ENCODE measurements at places on chromosomes 5 and 9. TPM values are rescaled to one million over a fixed set of nuclear protein-coding genes. Genes with fewer than 3 reads are reported as not detected.

GRCh38 chr9:224582-225520 lies 10.2 kb downstream of the DOCK8 start:
- H3K27ac ChIP-seq = peak overlapping the region; percentile 8
- DNase-seq = no peak
- H3K4me1 ChIP-seq = peaks cover 9% of the 10 kb centered on the region
- no peak overlapping the region for H3K4me3 ChIP-seq

The PRDM9 gene
- not detected for total RNA-seq

The SLC6A3 gene
- not detected for total RNA-seq

DNA sequence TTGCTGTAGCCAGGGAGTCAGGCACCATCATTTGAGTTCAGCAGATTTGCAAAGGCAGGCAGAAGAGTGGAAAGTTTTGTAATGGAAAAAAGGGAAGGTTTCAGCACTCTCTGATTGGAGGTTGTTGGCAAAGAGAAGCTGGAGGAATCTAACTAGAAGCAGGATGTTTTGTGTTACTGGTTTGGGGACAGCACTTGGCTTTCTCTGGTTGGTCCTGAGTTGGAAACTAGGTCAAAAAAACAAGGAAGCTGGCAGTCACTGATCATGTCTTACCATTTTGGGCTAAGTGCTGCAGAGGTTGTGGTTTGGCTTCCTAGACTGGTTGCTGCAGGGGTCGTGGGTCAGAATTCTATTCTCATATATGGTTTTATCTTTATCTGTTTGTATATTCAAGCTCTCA lies 189.8 kb downstream of the DRD1 start:
- H3K4me1 ChIP-seq = peaks cover 16% of the 10 kb centered on the region
- H3K36me3 ChIP-seq = no peaks in the 10 kb centered on the region
- H3K27ac ChIP-seq = no peak overlapping the region
- no peaks in the 10 kb centered on the region for H3K27me3 ChIP-seq
- no peak overlapping the region for H3K4me3 ChIP-seq
- no peak for DNase-seq

All from stomach (tissue), 19 donors.